ENCODE measurements at places on chromosomes 7 and 10.

DNA sequence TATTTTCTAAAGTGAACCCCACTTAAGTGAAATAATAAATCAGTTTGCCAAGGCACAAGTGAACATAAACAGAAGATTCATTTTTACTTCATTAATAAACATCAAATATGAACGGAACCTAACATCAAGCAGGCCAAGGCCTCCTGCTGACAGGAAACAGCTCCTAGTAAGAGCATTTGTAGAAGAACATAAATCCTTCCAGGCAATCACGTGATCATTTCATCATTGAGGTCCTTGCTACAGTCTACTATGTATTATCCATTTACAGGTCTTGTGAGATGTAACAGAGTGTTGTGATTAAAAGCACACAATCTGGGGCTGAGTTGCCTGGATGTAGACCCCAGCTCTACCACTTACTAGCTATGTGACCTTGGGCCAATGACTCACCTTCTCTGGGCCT, 70.6 kb downstream of the CALD1 start:
- DNase-seq: no peak

- no peak for DNase-seq
Measured at GRCh38 chr7:52775876-52776275, 259.6 kb upstream of the POM121L12 start.

GRCh38 chr7:14793151-14793550, 109.4 kb downstream of the DGKB start:
- no peak for DNase-seq

DNA sequence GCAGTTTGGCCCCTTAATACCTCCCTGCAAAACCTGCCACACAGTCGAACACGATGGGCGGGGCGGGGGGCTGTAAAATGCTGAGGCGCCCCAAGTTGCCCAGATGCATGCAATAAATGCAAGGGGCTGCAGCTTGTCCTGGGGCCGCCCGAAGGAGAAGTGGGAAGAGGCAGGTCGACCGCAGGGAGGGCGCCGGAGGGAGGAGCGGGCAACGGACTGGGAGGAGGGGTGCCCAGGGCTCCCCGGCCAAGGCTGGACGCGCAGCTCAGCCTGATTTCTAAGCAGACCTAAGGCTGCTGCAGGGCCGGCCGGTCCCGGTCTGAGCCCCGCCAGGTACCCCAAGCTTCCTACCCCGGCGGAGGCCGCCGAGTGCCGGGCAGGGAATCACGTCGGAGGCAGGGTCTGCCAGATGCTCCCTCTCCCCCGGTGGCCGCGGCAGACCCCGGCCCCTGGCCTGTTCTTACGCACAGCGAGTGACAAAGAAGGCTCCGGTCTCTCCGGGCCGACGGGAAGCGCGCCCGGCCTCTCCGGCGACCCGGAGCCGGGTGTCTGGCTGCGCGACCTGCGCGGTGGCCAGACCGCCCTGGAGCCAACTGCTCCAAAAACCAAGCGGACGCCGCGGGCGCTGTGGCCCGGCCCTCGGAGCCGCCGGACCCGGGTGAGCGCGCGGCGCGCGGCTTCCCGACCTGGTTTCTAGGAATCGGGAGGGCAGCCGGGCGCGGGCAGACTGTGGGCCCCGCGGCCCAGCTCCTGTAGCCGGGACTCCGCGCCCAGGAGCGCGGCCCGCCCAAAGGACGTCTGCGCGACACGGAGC, 744 bp upstream of the EBF3 start:
- no peak for DNase-seq

GRCh38 chr10:47300429-47300931, 483 bp downstream of the GDF10 start:
- DNase-seq: no peak

- no peak for DNase-seq
Measured at GRCh38 chr7:7771452-7771851, 53.0 kb upstream of the RPA3 start.

- no peak for DNase-seq
Measured at GRCh38 chr10:59387951-59388670, 25.8 kb upstream of the FAM13C start.

DNA sequence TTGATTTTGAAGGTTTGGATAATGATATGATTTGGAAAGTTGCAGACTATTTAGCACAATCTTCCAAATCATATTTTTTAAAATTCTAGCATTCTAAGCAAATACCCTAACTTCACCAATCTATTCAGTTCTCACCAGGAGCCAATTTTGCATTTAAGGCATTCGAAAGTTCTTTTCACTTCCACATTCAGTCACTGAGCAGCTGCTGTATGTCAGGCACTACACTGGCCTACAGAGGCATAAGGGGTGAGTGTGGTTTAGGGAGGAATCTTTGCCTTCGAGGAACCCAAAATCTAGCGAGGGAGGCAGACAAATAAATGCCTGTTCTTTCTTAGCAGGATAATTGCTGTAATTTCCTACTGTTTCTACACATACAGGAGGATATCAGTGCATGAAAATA, 10.7 kb upstream of the UCN3 start:
- DNase-seq: no peak

GRCh38 chr7:20831956-20832355, 45.3 kb upstream of the SP8 start:
- DNase-seq: no peak

DNA sequence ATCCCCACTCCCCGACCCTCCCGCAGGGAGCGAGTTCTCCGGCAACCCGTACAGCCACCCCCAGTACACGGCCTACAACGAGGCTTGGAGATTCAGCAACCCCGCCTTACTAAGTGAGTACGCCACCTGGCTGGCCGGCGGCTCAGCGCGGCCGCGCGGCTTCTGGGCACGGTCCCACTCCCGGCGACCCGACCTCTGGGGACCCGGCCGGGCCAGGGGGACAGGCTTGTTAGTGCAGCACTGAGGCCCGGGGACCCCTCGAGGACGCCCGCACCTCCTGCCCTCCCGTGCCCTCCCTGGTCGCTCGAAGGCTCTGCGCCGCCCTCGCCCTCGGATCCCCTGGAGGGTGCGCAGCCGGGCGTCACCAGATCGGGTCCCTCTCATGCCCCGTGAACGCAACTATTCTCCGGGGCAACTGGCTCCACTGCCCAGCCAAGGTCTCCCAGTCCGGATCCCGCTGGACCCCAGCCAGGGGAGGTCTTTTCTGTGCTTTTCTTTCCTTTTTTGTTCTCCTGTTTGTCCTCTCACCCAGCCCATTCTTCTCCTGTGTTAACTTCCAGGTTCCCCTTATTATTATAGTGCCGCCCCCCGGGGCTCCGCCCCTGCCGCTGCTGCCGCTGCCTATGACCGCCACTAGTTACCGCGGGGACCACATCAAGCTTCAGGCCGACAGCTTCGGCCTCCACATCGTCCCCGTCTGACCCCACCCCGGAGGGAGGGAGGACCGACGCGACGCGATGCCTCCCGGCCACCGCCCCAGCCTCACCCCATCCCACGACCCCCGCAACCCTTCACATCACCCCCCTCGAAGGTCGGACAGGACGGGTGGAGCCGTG, 81.8 kb downstream of the PAX2 start:
- DNase-seq: no peak

GRCh38 chr7:30364773-30365172, 80.4 kb downstream of the ZNRF2 start:
- DNase-seq: no peak

All from NCI-H187 (cell line).